A549 treated with Mapracorat at 1 μM for 4 hours (cell line): ENCODE measurements at places on chromosomes 4 and X. TPM values are rescaled to one million over a fixed set of nuclear protein-coding genes. Genes with fewer than 3 reads are reported as not detected.

The PRSS12 gene
- total RNA-seq = 0.20 to 0.29 TPM (median 0.27 TPM) in 5 replicates

The FOXR2 gene
- total RNA-seq = not detected in 5 replicates

The NHS gene
- 2.1 to 3.1 TPM (median 2.3 TPM) in 5 replicates for total RNA-seq

The TRAM1L1 gene
- 0.45 to 0.70 TPM (median 0.48 TPM) in 5 replicates for total RNA-seq

The TLR2 gene
- total RNA-seq = 0.29 to 0.79 TPM (median 0.51 TPM) in 5 replicates

The FAM114A1 gene
- total RNA-seq = 20.2 to 37.2 TPM (median 32.4 TPM) in 5 replicates
